ENCODE measurements at places on chromosomes 13 and 19. TPM values are rescaled to one million over a fixed set of nuclear protein-coding genes. Genes with fewer than 3 reads are reported as not detected.

RAB8A gene
- total RNA-seq, result 90.5 TPM

DNA sequence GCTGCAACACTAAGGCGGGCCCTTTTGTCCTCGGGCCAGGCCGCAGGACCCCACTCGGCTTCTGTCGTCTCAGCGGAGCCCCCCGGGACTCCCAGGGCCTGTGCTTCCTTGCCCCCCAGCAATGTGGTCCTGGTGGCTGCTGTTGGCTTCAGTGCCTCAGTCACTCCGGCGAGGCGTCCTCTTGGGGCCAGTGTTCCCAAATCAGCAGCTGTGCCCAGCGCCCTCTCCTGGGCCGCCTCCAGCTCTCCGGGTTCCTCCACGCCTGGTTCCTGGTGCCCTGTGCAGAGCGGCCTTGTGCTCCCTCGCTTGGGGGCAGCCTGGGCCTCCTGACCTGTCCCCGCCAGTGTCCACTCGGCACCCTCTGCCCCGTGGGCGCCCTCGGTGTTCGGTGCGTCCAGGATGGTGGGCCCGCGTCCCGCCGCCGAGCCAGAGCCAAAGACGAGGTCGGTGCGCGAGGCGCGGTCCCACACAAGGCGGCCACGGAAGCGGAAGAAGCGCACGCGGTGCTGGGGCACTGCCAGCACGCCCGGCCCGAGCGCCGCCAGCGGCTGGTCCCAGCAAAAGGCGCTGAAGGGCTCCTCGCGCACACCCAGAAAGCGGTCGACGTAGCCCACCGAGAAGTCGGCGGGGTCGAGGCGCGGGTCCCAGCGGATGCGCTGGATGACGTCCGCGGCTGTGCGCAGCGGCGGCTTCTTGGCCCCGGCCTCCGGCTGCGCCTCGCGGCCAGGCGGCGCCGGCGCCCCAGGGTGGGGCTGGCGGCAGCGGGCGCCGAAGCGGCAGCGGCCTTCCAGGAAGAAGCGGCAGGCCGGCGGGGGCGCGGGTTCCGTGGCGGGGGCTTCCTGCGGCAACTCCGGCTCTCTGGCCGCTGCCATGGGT is 685 bp downstream of the LENG9 start:
- peaks cover 23% of the 10 kb centered on the region for H3K36me3 ChIP-seq
- H3K4me3 ChIP-seq, result peak overlapping the region; percentile 84
- DNase-seq, result peak; percentile 67
- H3K4me1 ChIP-seq, result peaks cover 24% of the 10 kb centered on the region

- H3K27me3 ChIP-seq, result no peaks in the 10 kb centered on the region
- no peak overlapping the region for H3K27ac ChIP-seq
- H3K36me3 ChIP-seq, result peaks cover 14% of the 10 kb centered on the region
- H3K4me3 ChIP-seq, result no peak overlapping the region
- no peak for DNase-seq
Observed at GRCh38 chr13:98848746-98849145, 96.3 kb upstream of the SLC15A1 start.

DNA sequence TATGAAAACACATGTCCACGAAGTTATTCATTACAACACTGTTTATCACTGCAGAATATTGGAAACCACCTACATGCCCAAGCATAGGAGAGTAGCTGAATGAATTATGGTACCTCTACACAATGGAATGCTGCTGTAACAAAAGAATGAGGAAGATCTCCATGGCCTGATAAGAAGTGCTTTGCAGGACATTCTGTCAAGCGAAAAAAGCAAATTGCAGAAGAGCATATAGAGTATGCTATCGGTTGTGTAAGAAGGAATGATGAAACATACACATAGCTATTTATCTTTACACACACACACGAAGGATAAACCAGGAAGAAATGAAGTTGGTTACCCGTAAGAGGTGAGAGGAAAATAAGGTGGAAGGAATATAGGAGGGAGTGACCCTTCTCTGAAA is 37.5 kb upstream of the CEACAM20 start:
- no peak overlapping the region for H3K27ac ChIP-seq
- peaks cover 12% of the 10 kb centered on the region for H3K27me3 ChIP-seq
- no peaks in the 10 kb centered on the region for H3K4me1 ChIP-seq
- no peak for DNase-seq
- no peaks in the 10 kb centered on the region for H3K36me3 ChIP-seq
- H3K4me3 ChIP-seq, result no peak overlapping the region

GRCh38 chr19:39828654-39829032 is 5.3 kb downstream of the DYRK1B start:
- peaks cover 20% of the 10 kb centered on the region for H3K4me1 ChIP-seq
- no peak overlapping the region for H3K27ac ChIP-seq
- no peaks in the 10 kb centered on the region for H3K27me3 ChIP-seq
- H3K36me3 ChIP-seq, result peaks cover 32% of the 10 kb centered on the region
- no peak overlapping the region for H3K4me3 ChIP-seq
- DNase-seq, result no peak

All from activated naive CD4-positive, alpha-beta T cell treated with anti-CD3 and anti-CD28 coated beads for 36 hours (primary cell).